ENCODE measurements at places on chromosomes 13 and 19.

DNA sequence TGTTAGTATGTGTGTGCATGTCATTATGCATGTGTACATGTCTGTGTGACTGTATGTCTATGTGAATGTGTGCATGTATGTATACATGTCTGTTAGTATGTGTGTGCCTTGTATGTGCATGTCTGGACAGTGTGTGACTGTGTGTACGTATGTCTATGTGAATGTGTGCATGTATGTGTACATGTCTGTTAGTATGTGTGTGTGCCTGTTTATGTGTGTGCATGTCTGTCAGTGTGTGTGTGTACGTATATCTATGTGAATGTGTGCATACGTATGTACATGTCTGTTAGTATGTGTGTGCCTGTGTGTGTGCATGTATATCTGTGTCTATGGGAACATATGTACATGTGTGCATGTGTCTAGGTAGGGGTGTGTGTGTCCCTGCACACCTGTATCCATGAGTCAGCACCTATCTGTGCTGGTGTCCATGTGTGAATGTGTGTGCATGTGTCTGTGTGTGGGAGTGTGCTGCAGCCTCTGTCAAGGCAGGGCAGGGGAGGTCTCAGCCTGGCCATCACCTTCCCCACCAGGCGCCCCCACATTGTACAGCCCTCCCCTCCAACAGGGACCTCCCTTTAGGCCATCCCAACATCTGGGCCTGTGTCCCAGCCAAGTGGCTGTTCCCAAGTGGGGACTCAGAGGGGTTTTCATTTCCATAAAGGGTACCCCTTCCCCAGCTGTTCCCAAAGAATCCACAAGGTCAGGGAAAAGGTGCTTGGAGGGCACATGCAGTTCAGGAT, 4.4 kb downstream of the GAS6 start:
- DNase-seq: no peak

DNA sequence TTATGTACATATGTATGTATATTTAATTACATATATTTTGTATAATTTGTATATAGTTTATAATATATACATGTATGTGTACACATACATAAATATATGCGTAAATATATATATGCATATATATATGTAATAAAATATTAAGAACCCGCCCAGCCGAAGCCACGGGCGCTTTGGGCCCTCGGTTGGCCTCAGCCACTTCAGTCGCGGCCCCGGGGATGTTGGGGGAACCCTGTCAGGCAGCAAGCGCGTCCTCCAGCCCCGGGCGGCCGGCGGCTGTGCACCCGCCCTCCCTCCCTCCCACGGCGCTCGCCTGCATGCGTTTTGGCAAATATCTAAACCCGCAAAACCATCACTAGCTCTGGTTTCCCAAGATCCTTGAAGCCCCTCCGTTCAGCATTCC, 7.9 kb upstream of the ZNF606 start:
- no peak for DNase-seq

GRCh38 chr13:83229574-83230305, 652.5 kb downstream of the SLITRK1 start:
- no peak for DNase-seq

GRCh38 chr13:81762449-81762848, 1421.5 kb upstream of the SPRY2 start:
- DNase-seq: no peak

- DNase-seq: no peak
Observed at GRCh38 chr13:94233401-94233800, 246.1 kb downstream of the DCT start.

- DNase-seq: no peak
Observed at GRCh38 chr13:36612230-36612629, 61.6 kb upstream of the SERTM1 start.

DNA sequence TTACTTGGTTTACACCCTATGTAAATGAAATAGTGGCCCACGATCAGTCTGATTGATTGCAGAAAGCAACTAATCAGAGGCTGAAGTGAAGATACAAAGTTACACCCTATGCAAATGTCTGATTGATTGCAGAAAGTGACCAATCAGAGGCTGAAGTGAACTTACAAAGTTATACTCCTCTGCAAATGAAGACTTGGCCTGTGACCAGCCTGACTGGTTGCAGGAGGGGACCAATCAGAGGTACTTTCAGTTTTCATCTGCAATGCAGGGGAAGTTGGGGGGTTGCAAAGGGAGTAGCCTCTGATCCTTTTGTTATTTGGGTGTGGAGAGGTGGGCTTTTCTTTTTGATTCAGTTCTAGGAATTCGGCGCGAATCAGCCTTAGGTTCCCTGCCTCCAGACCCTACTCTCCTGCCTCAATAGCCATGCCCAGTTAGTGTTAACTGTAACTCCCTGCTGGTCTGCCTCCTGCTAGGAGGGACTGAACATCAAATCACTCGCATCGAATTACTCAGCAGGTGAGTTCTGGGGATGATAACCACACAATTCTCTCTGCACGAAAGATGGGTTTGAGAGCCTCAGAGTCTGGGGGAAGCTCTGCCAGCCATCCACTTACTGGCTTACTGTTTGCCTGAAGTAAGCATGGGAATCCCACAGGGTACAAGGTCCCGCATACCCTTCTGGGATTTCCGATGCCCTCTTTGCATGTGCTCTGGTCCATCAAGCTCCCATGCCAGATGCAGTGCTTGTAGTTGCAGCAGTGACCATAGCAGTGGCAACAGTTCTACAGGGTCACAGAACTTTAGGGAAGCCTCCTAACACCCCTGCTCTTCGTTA, 7.5 kb downstream of the ARL11 start:
- DNase-seq: no peak
